ENCODE measurements at places on chromosomes 1 and 21. TPM values are rescaled to one million over a fixed set of nuclear protein-coding genes. Genes with fewer than 3 reads are reported as not detected.
A peak's percentile ranks its signal among the peaks of the same experiment; 100 is the strongest.

DNA sequence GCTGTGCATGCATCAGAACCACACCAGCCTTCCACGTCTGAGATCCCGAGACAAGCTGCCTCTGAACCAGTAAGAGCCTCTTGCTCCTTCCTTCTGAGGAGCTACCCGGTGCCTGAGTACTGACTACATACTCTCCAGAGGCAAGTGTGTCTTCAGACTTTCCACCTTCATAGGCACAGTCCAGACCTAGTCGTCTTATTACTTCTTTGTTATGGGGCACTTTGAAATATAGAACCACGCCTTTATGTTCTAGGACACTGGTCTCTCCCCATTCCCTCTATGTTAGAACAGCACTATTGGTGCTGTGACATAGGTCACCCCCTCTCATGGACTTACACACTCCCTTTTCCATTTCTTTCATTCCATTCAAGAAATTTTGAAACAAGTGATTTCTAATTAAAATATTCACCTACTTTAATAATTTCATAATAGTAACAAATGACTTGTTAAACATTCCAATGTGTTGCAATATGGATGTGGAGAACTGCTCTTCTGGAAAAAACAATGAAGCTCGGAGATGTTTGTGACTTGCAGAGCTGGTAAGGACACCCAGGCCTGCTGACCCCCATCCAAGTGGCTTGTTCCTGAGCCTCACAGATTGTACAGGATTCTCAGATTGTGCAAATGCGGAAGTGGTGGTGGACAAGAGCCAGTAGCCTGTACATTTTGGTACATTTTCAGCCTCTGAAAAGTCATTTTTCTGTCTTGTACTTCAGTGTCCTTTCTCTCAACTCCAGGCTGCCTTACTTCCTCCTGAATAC lies 76.1 kb upstream of the SIPA1L2 start:
- no peak for DNase-seq

FBXO2 gene
- not detected for total RNA-seq

DNA sequence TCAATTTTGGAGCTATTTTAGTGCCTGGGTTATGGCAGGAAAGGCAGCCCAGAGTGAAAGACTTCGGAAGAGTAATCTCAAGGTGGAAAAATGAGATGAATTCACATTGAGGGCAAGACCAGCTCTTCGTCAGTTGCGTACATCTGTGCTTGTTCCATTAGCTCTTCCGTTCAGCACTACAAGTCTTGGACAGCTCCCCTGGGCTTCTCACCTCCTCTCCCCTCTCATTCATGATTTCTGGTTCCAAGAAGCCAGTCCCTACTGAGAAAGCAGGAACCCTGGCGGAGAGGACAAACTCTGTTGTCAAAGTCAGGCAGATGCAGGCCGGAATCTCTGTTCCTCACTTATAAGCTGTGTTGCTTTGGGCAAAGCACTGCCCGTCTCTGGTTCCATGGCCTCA lies 76.5 kb downstream of the ACTL8 start:
- DNase-seq = no peak

DNA sequence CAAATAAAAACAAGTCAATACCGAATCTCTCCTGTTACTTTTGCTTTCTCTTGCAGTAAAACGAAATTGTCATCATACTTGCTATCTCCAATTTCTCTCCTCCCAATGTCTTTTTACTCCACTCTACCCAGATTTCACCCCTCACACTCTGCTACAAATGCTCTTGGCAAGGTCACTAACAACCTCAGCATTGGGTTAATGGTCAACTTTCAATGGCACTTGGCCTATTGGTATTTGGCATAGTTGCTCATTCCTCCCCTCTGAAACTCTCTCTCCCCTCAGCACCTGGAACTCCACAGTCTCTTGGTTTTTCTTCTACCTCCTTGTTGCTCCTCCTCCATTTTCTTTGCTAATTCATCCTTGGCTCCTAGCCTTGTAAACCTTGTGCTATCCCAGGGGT lies 367.3 kb downstream of the PTPRU start:
- no peak for DNase-seq

- no peak for DNase-seq
Observed at GRCh38 chr1:173355281-173356031, 121.7 kb upstream of the PRDX6 start.

GRCh38 chr1:17184161-17184665 lies 20.7 kb upstream of the PADI1 start:
- DNase-seq = peak; percentile 41

GRCh38 chr1:226984521-226985238 lies 44.6 kb downstream of the COQ8A start:
- DNase-seq = no peak
